Activated naive CD8-positive, alpha-beta T cell treated with anti-CD3 and anti-CD28 coated beads, Interleukin-2, amount 10 ng/mL, durations not matched to agents 7 days and 5 days (primary cell): ENCODE measurements at places on chromosomes 12 and 14.

GRCh38 chr12:93376436-93377251 is 1.1 kb upstream of the NUDT4 start:
- no peak for DNase-seq

DNA sequence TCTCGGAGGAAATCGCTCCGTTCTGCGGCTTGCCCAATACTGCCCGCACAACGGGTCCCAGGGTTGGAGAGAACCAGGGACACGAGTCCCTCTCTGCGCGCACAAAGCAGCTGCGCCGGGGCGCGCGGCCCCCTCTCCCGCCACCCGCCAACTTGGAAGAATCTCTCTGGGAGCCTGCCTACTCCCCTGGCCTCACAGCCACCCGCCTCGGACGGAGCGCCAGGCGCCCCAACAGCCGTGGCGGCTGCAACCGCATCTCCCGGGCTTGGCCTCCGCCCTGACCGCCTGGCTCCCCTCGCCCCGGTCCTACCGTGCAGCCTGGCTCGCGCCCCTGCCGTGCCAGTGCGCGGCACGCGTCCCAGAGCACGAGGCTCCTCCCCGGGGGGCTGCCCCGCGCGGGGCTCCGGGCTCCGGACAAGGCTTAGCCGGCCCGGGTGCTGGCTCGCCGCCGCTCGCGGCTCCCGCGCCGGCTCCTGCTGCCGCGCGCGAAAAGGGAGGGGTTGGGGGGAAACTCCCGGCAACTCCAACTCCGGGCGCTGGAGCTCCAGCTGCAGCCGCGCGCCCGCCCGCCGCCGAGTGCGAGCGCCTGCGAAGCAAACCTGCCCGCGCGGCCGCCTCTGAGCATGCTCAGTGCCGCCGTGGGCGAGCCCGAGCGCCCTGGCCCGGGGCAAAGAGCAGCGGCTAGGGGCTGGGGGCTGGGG is at the start of gene STXBP6:
TSS of gene STXBP6 (minus strand) at position 580 of the 701 bp plus-strand sequence. CDS start 75,329 bp downstream, outside the sequence.
- peak; percentile 36 for DNase-seq

DNA sequence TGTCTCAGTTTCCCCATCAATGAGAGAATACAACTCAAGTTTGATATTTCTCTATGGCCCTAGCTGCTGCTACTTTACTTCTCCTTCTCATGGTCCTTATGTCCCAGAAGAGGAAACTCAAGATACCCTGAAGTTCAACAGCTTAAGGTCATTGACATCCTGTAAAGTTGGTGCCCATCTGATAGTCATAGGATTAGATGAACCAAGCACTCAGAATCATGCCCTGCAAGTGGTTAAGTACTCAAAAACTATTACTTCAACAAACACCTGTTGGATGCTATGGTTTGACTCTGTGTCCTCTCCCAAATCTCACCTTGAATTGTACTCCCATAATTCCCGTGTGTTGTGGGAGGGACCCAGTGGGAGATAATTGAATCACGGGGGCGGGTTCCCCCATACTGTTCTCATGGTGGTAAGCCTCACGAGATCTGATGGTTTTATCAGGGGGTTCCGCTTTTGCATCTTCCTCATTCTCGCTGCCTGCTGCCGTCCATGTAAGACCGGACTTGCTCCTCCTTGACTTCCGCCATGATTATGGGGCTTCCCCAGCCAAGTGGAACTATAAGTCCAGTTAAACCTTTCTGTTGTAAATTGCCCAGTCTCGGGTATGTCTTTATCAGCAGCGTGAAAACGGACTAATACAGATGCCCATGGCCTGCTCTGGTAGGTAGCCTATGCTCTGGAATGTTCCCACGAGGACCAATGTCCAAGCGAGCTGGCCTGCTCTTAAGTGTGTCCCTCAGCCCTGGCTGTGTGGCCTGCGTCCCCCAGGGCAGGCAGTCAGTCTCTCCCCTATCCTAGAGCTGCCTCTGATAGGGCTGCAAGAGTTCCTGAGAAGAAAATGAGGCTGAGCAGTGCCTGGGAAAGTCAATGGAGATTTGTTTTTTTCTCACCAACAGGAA is 18.1 kb downstream of the CAMKK2 start:
- DNase-seq: no peak

DNA sequence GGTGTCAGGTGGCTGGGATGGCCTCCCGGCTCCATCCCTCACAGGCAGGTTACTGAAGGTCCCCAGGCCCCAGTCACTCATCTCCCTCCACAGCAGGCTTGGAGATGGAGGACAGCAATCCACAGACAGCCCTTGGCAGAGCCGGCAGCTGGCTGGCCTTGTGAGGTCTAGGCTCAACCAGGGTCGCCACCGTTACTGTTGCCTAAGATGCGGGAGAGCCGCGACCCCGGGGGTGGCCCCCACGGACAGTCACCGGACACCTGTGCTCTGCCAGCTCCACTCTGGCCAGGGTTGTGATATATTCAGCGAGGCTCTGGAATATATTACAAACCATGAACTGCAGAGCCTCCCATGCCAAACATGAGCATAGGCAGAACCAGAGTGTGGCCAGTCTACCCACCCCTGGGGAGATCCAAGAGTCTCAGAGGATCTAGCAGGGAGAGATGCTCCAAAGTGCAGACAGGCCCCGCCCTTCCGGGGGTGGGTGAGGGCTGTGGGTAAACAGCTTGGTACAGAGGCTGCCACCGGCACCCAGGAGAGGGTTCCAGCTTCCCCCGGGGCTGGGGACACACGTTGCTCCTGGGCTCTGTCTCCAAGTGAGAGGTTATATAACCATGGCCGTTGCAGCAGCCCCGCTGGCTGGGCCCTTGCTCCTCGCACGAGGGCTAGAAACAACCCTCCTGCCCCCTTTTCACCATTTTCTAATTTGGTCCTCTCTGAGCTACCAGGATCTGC is 55.9 kb upstream of the DIO3 start:
- DNase-seq: peak; percentile 17

- DNase-seq: no peak
These were observed 212.2 kb downstream of the NPAS3 start for GRCh38 chr14:33150666-33151428.

DNA sequence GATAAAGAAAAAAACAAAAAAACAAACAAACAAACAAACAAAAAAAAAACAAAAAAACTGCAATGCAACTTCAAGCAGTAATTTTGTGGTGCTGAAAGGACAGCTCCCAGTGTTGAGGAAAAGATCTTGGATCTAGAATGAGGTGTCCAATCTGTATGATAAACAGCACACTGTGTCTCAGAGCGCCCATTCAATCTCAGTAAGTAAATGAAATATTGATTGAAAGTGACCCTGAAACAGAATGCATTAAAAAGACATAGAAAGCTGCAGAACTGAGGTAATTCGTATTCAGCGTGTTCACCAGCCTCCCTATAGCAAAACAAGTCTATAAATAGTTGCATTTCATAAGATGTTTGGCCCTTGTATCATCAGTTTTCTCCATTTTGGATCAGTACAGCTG is 153.0 kb downstream of the NOVA1 start:
- no peak for DNase-seq

DNA sequence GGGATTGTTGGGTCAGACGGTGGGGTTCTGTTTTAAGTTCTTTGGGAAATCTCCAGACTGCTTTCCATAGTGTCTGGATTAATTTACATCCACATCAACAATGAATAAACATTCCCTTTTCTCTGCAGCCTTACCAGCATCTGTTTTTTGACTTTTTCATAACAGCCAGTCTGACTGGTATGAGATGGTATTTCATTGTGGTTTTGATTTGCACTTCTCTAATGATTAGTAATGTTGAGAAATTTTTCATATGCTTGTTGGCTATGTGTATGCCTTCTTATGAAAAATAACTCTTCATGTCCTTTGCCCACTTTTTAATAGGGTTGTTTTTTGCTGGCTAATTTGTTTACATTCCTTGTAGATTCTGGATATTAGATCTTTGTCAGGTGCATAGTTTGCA is 140.8 kb upstream of the CNTN1 start:
- DNase-seq: no peak

- DNase-seq: no peak
These were observed 194.0 kb downstream of the DPF3 start for GRCh38 chr14:72699852-72700257.

DNA sequence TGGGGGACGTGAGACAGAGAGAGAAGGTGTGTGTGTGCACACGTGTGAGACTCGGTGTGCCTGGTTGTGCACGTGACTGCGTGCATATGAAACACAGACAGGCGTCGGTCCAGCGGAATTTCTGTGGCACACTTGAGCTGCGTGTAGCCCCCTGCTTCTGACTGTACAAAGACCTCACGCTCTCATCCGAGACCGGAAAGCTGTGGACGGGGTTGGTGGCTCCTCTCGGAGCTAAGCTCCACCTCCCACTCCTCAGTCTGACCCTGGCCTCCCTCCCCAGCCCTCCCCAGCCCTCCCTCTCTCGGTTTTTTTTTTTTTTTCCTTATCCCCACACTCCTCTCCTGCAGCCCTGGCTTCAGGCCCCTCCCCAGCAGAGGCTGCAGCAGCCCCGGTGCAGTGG is 8.3 kb upstream of the C14orf180 start:
- no peak for DNase-seq

- no peak for DNase-seq
These were observed 333.1 kb downstream of the FUT8 start for GRCh38 chr14:65745396-65746190.

DNA sequence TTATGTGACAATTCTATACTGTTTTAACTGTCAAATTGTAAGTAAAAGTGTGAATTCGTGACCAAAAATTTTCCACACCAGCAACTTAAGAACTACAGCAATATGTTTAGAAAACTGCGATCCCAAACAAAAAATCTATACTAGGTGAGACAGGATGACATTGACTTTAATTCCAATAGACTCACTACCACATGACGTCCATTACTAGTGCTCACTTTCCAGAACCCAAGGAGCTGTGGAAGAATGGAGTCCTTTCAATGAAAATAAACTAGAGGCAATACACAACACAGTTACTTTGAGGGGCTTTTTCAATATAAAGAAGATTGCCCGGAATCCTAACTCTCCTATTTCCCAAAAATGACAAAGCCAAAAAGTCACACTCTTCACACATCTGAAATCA is 1.4 kb downstream of the EPS8 start:
- DNase-seq: no peak

GRCh38 chr12:58148976-58149375 is 207.6 kb downstream of the ATP23 start:
- no peak for DNase-seq

GRCh38 chr12:6476489-6476888 is 6.0 kb upstream of the VAMP1 start:
- DNase-seq: no peak

DNA sequence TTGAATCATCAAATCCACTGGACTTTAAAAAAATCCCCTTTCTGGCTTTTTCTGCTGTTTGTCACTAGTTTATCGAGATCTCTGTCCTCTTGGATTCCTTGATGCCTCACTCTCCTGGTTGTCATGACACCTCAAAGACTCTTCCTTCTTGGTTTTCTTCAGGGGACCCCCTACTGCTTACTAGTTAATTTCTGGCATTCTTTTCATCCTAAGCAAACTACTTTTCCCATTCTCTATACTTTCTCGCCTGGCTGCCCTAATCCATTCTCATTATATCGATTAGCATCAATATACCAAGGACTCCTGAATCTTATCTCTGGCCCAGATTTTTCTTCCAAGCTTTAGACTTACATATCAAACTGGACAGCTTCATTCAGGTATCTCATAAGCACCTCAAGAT is 98.6 kb downstream of the NEDD1 start:
- no peak for DNase-seq

DNA sequence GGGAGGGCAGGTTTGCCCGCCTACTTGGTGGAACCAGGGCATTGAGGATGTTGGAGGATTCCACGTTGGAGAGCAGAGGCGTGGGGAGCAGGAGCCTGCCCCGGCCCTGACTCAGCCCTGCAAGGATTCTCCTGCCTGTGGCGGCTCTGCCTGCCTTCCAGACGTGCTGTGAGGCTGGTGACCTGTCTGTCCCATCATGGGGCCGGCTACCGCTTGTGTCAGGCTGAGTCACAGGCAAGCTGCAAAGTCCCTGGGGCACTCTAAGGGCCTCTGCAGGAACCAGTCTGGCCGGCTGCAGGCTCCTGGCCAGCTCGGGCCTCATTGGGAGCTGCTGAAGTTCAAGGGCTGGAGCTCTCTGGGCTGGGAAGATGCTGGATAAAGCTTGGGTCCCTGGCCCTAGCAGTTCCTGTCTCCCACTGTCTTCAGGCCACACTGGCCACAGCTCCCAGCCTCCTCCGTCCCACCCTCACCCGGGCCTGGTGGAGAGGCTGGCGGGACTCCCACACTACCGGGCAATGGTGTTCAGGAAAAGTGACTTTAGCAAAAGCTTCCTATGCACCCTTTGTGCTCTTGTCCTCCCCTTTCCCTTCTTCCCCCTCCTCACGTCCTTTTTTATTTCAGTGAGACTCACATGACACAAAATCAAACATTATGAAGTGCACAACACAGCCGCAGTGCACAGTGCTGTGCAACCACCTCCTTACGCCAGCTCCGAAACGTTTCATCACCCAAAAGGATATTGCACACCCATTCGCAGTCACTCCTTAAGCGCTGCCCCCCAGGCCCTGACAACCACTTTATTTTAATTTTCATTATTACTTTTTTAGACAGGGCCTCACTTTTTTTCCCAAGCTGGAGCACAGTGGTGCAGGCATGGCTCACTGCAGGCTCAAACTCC is 22.0 kb upstream of the ULK1 start:
- DNase-seq: no peak

GRCh38 chr12:108017472-108018057 is 111.5 kb upstream of the WSCD2 start:
- no peak for DNase-seq

GRCh38 chr12:52929538-52929937 is 19.4 kb upstream of the KRT18 start:
- no peak for DNase-seq

DNA sequence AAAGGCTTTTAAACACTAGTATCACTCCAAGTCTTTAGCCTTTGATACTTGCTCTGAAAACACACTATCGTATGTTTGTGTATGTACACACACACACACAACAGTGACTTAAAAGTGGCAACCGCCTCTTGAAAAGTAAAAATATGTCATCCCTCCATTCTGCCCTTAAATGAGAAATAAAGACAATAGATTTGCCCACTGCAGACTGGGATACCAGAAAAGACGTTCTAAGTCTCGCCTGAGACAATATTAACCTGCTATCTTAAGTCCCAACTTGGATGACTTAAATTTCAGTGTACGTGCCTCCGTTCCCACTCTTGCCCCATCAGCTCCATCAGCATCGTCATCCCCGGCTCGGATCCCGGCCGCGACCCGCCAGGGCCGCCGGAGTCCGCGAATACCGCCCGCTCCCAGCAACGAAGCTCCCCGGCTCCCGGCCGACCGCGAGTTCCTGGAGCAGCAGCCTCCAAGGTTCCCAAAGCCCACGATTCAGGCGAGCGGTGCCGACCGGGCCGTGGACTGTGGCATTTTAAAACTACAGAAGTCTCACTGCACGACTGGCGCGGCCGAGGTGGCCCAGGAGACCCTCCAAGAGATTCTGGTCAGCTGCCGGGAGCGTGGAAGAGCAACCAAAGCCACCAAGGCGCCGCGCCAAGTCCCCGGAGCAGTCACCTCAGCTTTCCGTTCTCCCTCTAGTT is 2.8 kb upstream of the ARID2 start:
- peak; percentile 57 for DNase-seq

- DNase-seq: no peak
These were observed 5.5 kb downstream of the CCDC92 start for GRCh38 chr12:123967121-123967586.

- no peak for DNase-seq
These were observed 14.7 kb downstream of the MYL6 start for GRCh38 chr12:56172839-56173238.
